Chondrocyte (in vitro differentiated cells): ENCODE measurements at places on chromosomes 13 and 19. TPM values are rescaled to one million over a fixed set of nuclear protein-coding genes. Genes with fewer than 3 reads are reported as not detected.

The B9D2 gene
- total RNA-seq, result 2.0 to 3.0 TPM (median 2.6 TPM) in 3 replicates

The DMKN gene
- total RNA-seq, result 1.3 to 2.1 TPM in 2 of 3 replicates, not detected in the other

The GFY gene
- not detected in 3 replicates for total RNA-seq

The SLC10A2 gene
- total RNA-seq, result not detected in 3 replicates

The LYPD3 gene
- total RNA-seq, result 0.39 to 1.0 TPM (median 0.59 TPM) in 3 replicates

DNA sequence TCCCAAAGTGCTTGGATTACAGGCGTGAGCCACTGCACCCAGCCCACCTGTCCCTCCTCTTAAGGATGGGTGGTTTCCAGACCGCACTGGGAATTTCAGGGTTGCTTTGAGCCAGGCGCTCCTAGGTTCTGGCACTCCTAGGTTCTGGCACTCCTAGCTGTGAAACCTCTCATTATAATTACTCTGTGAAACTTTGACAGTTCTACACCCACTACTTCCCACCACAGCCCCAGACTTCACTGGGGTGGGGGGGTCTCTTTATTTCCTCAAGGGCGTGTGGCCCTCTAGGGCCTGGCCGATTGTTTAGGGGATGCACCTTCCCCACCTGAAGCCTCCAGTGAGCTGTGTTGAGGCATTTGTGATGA is 2.3 kb upstream of the ADAMTS10 start:
- H3K27me3 ChIP-seq, result no peaks in the 10 kb centered on the region
- H3K4me1 ChIP-seq, result peaks cover 41% of the 10 kb centered on the region
- H3K4me3 ChIP-seq, result no peak overlapping the region

DNA sequence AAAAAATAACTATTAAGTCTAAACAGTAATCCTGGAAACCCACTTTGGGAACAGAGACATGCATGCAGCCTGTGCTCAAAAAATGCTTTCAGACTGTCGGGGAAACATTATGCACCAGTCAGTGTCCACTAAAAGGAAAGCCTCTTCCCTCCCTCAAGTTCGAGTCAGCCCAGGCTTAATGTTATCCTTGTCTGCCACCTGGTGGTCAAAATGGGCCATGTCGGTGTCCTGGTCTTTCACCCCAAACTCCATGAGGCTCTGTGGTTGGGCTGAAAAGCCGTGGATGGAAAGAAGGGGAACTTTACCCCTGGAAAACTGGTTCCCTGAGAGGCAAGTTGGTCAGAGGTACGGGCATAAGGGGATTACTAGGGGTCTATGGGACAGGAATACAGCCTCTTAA is 88.4 kb upstream of the ZNF492 start:
- DNase-seq, result no peak
- no peak overlapping the region for H3K4me3 ChIP-seq
- H3K4me1 ChIP-seq, result no peaks in the 10 kb centered on the region
- no peak overlapping the region for H3K27ac ChIP-seq
- H3K27me3 ChIP-seq, result no peaks in the 10 kb centered on the region

- no peaks in the 10 kb centered on the region for H3K4me1 ChIP-seq
- DNase-seq, result no peak
- H3K36me3 ChIP-seq, result no peaks in the 10 kb centered on the region
- no peaks in the 10 kb centered on the region for H3K27me3 ChIP-seq
- no peak overlapping the region for H3K27ac ChIP-seq
Measured at GRCh38 chr13:107807306-107808073, 407.8 kb downstream of the LIG4 start.
